NCI-H1436 (cell line): ENCODE measurements at places on chromosomes 11 and 22.

DNA sequence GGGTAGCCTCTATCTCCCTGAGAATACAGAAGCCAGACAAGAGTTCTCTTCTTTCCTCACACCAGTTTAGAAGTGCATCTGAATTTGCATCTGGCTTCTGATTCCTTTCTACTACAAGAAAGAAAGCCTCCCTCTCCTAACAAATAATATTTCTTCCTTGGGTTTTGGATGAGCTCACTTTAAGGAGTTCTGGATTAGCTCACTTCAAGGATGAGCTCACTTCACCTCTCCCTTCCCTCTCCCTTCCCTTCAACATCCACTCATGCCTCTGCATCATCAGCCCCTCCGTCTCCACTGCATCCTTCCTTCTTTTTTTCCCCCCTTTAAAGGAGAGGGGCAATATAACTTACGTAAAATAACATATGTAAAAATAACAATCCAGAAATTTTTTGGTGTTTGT, 1.6 kb upstream of the MTNR1B start:
- DNase-seq = no peak

DNA sequence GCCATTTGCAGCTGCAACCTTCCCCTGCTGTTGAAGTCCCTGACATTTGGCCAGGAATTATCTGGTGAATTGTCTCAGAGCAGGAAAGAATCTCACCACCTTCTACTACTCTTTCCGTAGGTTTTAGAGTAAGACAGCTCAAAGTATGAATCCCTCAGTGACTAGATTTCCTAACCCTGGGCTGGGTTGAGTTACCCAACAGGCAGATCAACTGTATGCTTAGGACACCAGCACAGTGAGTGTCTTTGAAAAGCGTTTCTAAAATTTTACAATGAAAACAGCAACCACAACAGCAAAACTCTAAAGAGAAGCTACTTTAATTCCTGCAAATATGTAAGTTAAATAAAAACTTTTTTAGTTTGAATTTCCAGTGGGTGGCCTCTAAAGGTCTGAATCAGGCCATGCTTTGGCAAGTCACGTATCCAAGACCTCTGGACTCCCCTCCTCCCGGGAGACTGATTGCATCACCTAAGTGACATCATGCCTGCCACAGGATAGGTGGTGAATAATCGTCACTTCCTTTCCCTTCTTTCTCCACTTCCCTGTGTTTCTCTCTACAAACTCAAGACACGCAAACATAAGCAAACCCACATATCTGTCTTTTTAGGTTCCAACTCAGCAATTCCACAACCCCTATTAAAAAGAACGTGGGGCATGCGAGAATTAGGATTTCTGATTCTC, 7.8 kb downstream of the OR8B12 start:
- no peak for DNase-seq

- no peak for DNase-seq
These were observed 9.8 kb downstream of the NRXN2 start for GRCh38 chr11:64713016-64713707.

DNA sequence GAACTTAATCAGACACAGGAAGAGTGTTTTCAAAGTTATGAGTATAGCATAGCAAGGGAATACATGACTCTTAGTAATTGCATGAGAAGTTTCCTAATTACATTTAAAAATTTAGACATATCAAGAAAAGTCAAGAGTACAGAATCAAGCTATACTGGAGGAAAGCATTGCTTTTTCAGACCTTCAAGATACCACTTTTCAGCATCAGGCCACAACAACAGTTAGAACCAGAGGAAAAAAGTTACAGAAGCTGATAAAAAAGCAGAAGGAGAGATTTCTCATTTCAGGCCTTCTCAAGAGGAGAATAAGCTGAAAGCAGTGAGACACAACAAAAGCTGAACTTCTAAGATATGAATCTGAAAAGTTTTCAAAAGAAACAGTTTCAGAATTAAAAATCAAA, 28.1 kb upstream of the QSER1 start:
- no peak for DNase-seq

GRCh38 chr11:113664981-113665710, 41.0 kb downstream of the TMPRSS5 start:
- no peak for DNase-seq

- DNase-seq = no peak
These were observed 1.3 kb downstream of the C11orf21 start for GRCh38 chr11:2300290-2300935.

- DNase-seq = no peak
These were observed 41.5 kb upstream of the SHISAL1 start for GRCh38 chr22:44354288-44354687.

DNA sequence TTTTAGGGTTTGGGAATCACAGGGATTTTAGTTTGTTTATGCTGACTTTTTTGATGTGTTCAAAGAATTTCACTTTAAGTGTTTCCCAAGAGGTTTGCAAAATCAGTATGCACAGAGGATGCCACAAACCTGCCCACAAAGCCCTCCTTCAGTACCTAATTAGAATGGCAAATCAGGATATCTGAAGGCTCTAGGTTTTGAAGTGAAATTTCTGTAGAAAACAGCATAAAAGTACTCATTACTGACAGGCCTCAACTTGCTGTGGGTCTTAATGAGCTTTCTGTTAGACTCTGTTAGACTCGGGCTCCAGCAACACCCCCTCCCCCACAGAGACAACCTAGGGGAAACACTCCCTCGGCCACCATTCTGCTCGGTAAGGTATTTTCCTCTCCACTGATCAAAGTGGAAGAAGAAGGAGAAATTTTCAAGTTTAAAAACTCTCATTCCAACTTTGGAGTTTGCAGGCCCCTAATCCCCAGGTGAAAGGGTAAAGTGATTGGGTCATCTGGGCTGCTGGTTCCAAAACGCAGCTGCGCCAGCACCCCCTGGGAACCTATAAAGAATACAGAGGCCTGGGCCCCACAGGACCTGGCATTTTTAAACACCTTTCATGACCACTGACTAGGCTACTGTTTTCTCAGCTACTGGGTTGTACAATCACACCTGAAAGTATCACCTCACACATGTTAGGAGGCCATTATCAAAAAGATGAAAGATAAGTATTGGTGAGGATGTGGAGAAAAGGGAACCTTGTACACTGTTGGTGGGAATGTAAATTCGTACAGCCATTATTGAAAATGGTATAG, 67.5 kb downstream of the PLEKHA7 start:
- DNase-seq = no peak

- no peak for DNase-seq
These were observed 393.8 kb upstream of the SYN3 start for GRCh38 chr22:33451866-33452469.

- no peak for DNase-seq
These were observed 30.3 kb upstream of the MYEOV start for GRCh38 chr11:69263736-69264052.

GRCh38 chr11:8213376-8213775, 44.6 kb upstream of the RIC3 start:
- DNase-seq = no peak

DNA sequence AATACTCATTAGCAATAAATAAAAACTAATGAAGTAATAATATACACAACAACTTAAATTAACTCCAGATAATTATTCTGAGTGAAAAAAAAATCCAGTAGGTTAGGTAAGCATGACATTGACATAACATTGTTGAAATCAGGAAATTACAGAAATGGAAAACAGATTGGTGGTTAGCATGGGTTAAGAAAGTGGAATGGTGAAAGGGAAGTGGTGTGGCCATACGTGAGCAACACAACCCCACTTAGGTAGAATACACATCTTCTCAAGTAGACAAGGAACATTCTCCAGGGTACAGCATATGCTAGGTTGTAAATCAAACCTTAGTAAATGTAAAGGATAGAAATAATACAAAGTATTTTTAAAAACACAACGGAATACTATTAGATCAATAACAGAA, 30.2 kb upstream of the CLTCL1 start:
- DNase-seq = no peak

- DNase-seq = no peak
These were observed 1.3 kb upstream of the SLC3A2 start for GRCh38 chr11:62879235-62879978.
